Osteoblast (primary cell): ENCODE measurements at places on chromosomes 6 and 20. TPM values are rescaled to one million over a fixed set of nuclear protein-coding genes. Genes with fewer than 3 reads are reported as not detected.

TP53TG5 gene
- not detected in 2 replicates for total RNA-seq

UST gene
- total RNA-seq: 18.1 and 21.2 TPM in 2 replicates

TPX2 gene
- 16.2 and 18.5 TPM in 2 replicates for total RNA-seq

CALHM4 gene
- total RNA-seq: not detected in 2 replicates

FAM217B gene
- 5.8 and 5.9 TPM in 2 replicates for total RNA-seq

GPLD1 gene
- total RNA-seq: 0.72 and 0.88 TPM in 2 replicates

C6orf15 gene
- not detected in 2 replicates for total RNA-seq

FAM184A gene
- under 0.01 and 0.36 TPM in 2 replicates for total RNA-seq

- peak overlapping the region; percentile 16 for H3K4me3 ChIP-seq
- peaks cover 29% of the 10 kb centered on the region for H3K4me1 ChIP-seq
These were observed 69.0 kb downstream of the ZHX3 start for GRCh38 chr20:41248368-41249024.

DNA sequence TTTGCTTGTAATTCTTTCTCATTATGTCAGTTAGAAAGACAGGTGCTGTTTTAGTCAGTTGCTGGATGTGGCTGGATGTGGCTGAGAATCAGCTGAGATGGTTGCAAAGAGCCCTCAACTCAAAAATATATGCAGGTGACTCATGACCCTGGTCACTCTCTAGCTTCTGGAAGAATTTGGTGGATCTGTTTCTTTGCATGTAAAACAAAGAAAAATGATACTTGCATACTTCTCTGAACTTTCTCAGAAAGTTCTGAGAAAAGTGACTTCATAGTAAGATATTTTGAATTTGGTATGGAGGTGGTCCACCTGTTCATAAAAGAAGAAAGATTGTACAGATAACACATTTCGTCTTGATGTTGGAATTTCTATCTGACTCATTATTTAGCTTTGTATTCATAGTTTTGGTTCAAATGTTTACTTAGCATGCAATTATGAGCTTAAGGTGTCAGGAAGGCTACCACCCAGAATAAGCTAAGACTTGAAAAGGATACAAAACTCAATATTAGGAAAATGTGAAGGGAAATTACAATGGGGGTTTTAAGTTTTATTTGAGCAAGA lies 163.2 kb upstream of the OLIG3 start:
- no peak overlapping the region for H3K27ac ChIP-seq
- no peaks in the 10 kb centered on the region for H3K27me3 ChIP-seq
- H3K36me3 ChIP-seq: no peaks in the 10 kb centered on the region
- H3K4me1 ChIP-seq: no peaks in the 10 kb centered on the region
- H3K4me3 ChIP-seq: no peak overlapping the region

DNA sequence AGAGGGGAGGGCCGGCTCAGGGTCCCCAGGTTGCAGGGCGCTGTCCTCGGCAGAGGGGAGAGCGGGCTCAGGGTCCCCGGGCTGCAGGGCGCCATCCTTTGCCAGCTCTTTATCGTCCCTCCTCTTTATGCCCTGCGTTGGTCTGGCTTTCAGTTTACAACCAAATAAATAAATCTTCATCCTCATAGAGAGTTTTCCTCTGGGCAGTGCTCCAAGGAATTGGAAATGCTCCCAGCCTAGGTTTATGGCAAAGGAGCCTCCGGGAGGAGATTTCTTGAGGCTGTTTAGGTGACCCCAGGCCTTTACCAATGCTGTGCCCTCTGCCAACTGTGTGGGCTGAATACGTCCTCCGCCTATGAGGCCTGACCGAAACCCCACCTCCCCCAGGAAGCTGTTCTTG lies 60.2 kb downstream of the CHMP4B start:
- peak overlapping the region; percentile 54 for H3K4me3 ChIP-seq
- H3K27me3 ChIP-seq: peaks cover 2% of the 10 kb centered on the region
- H3K36me3 ChIP-seq: no peaks in the 10 kb centered on the region
- peaks cover 6% of the 10 kb centered on the region for H3K4me1 ChIP-seq
- peak; percentile 87 for DNase-seq

DNA sequence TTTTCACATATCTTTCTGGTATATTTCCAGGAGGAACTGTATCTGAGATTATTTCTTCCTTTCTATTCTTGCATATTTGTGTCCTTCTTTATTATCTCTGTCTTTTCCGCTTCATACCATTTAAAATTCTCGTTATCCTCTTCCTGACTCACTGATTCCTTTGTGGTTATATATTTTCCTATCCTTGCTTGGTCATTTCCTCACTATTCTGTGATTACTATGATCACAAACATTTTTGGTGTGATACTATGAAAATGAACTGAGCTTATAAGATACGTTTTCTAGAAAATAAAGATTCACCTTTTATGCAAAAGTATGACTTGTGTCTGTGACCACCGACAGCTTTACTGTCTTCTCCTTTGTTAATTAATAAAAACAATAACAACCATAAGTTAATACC lies 26.5 kb upstream of the MYCT1 start:
- no peak for DNase-seq
- no peaks in the 10 kb centered on the region for H3K27me3 ChIP-seq
- H3K27ac ChIP-seq: no peak overlapping the region
- peaks cover 16% of the 10 kb centered on the region for H3K4me1 ChIP-seq
- no peaks in the 10 kb centered on the region for H3K36me3 ChIP-seq
- no peak overlapping the region for H3K4me3 ChIP-seq

DNA sequence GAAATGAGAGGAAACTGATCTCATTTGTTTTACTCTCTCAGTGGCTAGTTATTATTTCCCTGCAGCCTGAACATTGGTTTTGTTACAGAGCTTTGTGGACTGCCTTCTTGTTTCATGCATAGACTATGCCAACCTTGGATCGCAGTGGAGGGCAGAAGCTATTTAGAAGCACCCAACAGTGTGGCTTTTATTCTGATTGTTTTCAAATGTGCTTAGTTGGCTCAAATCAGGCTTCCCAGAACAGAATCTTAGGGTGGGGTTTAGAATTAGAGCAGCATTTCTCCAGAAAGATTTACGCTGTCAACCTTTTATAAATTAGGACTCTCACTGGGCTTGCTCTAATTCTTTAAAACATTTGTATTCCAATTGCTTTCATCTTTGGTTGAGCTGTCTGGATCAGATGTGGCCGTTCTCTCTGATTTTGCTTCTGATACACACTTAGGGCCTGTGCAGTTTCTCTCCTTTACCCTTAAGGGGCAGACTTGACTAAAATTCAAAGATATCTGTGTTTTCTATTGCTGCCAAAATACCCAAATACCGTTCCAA lies 210.3 kb downstream of the BCKDHB start:
- H3K27ac ChIP-seq: no peak overlapping the region
- H3K4me1 ChIP-seq: peaks cover 11% of the 10 kb centered on the region
- no peaks in the 10 kb centered on the region for H3K27me3 ChIP-seq
- H3K4me3 ChIP-seq: no peak overlapping the region
- peak; percentile 75 for DNase-seq

GRCh38 chr20:23002276-23002675 lies 32.8 kb upstream of the SSTR4 start:
- no peak overlapping the region for H3K27ac ChIP-seq
- no peak overlapping the region for H3K4me3 ChIP-seq
- no peaks in the 10 kb centered on the region for H3K36me3 ChIP-seq
- H3K4me1 ChIP-seq: no peaks in the 10 kb centered on the region
- peaks cover 2% of the 10 kb centered on the region for H3K27me3 ChIP-seq

- H3K27ac ChIP-seq: no peak overlapping the region
- no peak overlapping the region for H3K4me3 ChIP-seq
- H3K4me1 ChIP-seq: peaks cover 5% of the 10 kb centered on the region
- H3K36me3 ChIP-seq: no peaks in the 10 kb centered on the region
These were observed 211.6 kb upstream of the ZNF184 start for GRCh38 chr6:27684264-27685211.

DNA sequence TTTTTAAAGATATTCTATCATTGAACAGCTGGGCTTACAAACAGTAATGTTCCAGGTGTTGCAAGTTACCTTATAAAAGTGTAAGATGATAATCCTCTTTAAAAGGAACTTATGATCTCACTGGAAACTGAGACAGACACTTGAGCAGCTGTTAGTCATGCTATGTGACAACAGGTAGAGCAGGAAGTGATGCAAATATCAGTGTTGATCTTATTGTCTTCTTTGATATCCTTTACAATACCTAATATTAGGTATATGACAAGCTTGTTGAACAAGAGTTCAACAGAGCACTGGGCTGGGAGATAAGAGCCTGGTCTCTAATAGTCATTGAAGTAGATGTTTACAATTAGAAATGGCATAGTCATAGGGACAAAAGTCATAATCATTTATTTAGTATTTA lies 150.0 kb downstream of the UBE3D start:
- no peak for DNase-seq
- H3K27ac ChIP-seq: no peak overlapping the region

DNA sequence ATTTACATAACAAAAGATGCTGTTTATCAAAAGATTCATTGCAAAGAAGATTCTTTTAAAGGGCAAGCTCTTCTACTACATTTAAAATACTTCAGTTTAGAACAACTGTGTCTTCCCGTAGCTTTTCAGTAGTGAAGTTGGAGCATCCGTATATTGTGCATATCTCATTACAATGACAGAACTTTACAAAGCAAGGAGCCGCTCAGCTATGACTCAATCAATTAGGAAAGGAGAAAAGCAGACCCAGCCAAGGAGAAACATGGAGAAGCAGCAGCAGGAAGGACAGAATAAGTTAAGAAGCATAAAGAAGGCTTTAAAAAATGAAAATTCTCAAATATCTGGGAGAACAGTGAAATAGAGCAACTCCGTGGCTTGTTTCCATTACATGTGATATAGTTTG lies 132.6 kb upstream of the SMLR1 start:
- peaks cover 21% of the 10 kb centered on the region for H3K4me1 ChIP-seq
- H3K4me3 ChIP-seq: no peak overlapping the region
- H3K27me3 ChIP-seq: no peaks in the 10 kb centered on the region
- no peak overlapping the region for H3K27ac ChIP-seq
- no peak for DNase-seq
- no peaks in the 10 kb centered on the region for H3K36me3 ChIP-seq

DNA sequence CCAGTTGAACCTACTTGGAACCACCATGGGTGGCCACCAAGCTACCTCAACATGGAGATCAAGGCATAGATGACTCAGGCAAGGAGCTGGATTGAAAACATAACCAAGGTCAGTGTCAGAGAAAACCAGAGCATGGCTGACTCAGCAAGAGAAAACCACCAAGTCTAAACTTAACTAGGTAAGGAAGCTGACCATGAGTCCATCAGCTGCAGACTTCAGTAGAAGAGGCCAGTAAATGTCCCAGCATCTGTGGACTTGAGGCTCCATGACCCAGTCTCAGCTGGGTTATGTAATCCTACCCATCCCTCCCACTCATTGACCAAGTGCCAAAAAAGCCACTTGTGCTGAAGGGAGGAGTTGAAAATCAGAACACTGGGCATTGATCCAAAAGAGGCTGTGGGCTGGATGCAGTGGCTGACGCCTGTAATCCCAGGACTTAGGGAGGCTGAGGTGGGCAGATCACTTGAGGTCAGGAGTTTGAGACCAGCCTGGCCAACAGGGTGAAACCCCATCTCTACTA lies 93.7 kb upstream of the CBLN4 start:
- no peaks in the 10 kb centered on the region for H3K27me3 ChIP-seq
- H3K36me3 ChIP-seq: no peaks in the 10 kb centered on the region
- H3K4me1 ChIP-seq: no peaks in the 10 kb centered on the region
- H3K27ac ChIP-seq: no peak overlapping the region
- no peak overlapping the region for H3K4me3 ChIP-seq
- no peak for DNase-seq
